ENCODE measurements at places on chromosomes 11 and 22.

DNA sequence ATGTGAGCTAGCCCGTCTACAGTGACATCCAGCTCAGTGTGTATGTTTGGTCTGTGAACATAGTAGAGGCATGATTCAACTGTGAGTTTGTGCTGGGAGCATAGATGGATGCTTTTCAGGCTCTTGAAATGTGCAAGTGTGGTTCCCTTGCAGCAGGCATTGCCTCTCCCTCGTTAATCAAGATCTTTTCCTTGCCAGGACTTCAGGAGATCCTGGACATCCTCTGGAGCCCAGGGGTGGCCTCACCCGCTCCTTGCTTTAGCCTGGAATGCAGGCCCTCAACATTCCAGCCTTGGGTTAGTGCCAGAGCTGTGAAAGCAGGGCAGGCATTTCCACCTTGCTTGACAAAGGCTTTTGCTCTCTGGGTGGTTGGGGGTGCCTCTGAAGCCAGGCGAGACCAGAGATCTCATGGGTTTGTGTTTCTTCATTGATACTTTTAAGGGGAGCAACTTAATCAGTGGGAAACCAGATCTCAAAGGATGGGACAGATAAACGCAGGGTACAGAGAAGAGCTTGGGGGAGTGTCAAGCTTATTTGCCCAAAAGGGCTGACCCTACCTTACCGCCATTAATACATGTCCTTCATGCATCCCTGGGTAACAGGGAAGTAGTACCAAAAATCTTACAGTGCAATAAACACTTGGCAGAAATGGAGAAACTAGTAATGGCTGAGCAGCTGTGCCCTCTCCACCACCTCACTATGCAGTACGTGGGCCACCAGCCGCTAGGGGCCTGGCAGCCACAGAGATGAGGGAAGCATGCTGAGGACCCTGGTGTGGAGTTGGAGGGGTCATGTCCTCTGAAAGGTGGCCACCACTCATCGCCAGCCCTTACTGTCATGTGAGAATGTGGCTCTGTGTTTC, 72.1 kb downstream of the PTPRJ start:
- DNase-seq: no peak

GRCh38 chr11:119509969-119510401, 87.0 kb upstream of the THY1 start:
- DNase-seq: no peak

- no peak for DNase-seq
Observed at GRCh38 chr11:103494491-103494890, 385.3 kb downstream of the DYNC2H1 start.

GRCh38 chr11:61747192-61747966, 5.1 kb upstream of the MYRF start:
- no peak for DNase-seq
